ENCODE measurements at places on chromosomes 13 and 19.

GRCh38 chr13:29909975-29910674, 59.7 kb upstream of the UBL3 start:
- DNase-seq: no peak

DNA sequence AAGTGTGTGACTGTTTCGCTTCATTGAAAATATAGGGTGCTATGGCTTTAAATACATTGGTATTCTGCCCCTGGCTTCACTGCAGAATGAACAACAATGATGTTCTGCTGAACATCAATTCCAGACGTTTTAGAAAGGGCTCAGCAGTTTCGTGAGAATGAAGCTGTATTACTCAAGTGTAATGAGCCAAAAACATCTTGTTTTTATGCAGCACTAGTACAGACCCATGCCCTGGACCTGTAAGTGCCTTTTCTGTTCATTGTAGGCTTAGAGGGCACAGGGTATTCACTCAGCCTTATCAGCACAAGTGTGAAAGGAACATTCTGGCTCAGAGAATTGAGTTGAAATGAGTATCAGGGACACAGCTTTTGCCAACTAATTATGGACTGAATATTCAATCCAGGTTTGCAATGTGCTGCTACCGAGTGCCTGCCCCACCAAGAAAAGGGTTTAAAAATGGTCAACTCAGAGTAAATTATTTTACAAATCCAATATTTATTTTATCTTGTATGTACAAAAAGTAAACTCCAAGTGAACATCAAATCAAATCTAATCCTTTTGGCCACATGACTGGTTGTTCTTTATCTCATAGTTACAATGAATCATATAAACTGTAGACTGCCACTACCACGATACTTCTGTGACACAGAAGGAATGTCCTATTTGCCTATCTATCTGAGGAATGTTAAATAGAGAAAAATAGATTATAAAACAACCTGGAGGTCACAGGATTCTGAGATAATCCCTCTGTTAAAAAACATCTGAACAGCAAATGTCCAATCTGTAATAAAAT, 362.8 kb downstream of the NALCN start:
- DNase-seq: no peak

- no peak for DNase-seq
Observed at GRCh38 chr13:94708031-94708859, 4.1 kb downstream of the SOX21 start.

DNA sequence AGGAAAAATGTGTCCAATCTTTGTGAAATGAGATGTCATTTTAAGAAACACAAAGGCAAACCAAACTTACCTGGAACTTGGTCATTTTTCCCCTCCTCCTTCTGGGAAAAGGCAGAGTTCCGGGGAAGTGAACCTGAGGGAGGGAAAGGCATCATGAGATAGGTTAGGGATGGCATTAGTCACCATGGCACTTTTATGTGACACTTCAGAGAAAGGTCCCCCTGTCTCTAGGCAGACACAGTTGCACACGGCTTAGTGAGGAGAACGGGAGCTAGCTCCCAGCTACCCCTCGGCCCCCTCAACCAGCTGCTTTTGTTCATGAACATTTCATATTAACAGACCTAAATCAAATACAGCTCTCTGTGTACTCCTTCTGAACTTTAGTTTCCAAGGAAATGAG, 1.5 kb downstream of the ZNF235 start:
- DNase-seq: no peak

DNA sequence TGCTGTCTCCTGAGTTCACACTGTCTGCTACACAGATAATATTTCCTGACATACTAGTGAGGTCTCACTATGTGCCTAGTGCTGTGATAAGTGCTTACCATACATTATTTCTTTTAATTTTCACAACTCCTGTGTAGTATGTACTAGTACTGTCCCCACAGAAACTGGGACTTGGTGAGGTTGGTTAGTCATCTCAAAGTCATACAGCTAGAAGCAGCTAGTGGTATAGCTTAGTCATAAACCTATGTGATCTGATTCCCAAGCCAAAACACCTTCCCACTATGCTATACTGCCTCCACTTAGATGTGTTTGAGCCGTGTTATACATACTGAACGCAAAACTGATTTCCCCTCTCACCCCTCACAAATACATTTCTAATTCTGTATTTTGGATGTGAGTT, 10.5 kb downstream of the MTMR6 start:
- DNase-seq: no peak

- no peak for DNase-seq
Observed at GRCh38 chr19:18687740-18688465, 4.4 kb downstream of the CRTC1 start.

GRCh38 chr13:25375727-25376358, 4.1 kb downstream of the ATP8A2 start:
- no peak for DNase-seq

DNA sequence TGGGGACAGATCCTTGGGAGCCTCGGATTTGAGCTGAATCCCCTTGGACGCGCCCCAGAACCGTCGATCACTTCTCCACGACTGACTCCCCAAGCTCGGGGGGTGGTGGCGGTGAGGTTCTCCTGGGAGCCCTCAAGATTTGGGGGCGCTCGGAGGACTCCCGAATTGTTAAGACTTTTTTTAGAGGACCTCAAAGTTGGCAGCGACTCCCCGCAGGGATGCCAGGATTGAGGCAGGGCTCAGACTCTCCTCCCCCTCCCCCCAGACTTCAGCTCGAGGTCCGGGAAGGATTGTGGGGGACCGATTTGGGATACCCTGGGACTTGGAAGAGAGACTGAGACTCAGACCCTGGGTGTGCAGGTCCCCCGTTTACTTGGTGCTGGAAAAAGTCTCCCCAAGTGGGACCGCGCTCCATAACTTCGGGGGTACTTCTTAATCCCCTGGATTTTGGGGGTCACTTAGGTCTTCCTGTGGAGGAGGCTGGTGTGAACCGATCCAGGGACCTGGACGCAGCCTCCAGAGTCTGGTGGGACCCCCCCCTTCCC, 665 bp downstream of the VASP start:
- DNase-seq: no peak

DNA sequence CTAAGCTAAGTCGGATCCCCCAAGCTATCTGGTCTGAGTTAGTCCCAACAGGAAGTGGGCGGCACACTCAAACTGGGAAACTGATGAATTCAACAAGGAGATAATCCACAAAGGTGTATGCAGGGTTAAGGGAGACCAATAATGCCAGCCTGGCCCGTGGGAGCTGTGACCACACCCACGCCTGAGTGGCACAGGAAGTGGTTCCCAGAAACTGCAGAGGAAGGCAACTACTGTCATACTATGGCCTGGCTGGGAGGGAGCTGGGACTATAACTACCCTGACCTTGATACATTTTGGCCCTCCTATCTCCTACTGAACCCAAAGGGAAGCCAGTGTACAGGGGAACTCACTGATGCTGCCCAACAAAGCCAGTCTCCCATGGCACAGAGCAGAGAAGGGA, 85.5 kb upstream of the TDRD3 start:
- no peak for DNase-seq

GRCh38 chr13:46641274-46642081, 88.5 kb downstream of the LRCH1 start:
- no peak for DNase-seq

DNA sequence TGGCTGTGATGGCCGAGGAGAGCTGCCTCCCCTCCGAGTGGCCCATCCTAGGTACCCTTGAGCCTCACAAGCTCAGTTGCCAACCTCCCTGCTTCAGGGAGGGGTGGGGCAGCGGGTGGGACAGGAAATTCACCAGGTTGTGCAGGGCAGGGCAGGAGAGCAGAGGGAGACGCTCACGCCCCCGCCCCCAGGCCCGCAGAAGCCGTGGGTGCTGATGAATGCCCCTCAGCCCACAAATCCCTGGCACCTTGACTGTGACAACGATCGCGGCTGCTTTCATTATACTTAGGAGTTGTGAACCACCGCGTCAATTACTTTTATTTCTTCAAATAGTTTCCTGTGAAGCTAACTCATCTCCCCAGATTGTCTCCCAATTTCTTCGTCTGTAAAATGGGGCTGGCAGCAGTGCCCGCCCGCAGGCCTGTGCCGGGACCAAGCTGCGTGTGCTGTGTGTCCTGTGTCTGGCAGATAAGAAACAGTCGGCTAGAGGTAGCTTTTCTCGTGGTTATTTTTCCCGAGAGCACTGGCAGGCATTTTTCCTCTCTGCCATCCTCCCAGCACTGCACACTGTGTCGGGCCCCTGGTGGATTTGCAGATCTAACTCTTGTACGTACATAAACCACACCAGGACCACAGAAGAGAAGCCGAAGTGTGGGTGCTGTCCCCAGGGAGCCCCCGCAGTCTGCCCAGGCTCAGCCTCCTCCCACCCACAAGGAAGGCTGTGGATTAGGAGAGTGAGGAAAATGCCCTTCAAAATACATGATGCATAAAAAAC, 7.9 kb upstream of the RASA3 start:
- peak; percentile 40 for DNase-seq

DNA sequence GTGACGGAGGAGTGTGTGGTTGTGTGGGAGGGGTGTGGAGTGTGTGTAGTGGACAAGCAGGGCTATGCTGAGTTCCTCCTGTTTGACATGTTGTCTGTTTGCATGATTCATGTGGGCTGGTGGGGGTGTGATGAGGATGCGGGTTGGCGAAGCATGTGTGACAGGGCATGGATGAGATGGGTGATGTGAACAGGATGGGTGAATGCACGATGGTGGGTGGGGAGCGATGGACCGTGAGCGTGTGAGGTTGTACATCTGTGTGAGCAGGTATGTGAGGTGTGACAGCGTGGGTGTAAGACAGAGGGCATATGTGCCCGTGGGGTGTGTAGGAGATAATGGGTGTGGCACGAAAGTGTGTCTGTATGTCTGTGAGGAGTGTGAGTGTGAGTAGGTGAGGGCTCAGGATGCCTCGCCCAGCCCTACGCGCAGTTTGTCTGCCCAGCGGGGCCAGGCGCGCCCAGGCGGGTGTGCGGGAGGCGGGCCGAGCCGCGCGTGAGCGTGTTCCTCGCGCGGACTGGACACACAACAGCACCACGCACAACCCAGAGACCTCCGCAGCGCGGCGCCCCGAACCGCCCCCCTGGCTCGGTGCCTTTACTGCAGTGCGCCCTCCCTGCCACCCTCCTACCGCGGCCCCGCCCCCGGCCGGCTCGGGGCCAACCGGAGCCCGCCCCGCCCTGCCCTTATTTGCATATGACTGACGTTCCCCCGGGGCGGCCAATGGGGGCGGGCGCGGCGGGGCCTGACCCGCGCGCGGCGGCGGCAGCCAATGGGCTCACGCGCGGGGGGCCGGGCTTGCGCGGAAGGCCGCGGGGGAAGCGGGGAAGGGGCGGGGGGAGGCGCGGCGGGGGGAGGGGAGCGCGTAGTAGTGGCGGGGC, 14.4 kb downstream of the CIC start:
- DNase-seq: peak; percentile 96

DNA sequence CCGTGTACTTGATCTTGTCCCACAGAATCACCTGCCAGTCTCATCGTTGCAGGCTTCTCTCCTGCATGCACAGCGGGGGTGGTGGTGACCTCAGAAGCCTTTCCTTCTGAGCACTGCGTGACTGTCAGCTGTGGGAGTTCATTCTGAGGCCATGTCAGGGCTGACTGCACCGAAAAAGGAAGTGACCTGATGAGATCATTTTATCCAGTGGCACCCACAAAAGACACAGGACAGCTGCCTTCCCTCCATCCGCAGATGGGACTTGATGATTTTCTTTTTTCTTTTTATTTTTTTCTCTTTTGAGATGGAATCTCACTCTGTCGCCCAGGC, 89.7 kb downstream of the RAB20 start:
- peak; percentile 73 for DNase-seq

DNA sequence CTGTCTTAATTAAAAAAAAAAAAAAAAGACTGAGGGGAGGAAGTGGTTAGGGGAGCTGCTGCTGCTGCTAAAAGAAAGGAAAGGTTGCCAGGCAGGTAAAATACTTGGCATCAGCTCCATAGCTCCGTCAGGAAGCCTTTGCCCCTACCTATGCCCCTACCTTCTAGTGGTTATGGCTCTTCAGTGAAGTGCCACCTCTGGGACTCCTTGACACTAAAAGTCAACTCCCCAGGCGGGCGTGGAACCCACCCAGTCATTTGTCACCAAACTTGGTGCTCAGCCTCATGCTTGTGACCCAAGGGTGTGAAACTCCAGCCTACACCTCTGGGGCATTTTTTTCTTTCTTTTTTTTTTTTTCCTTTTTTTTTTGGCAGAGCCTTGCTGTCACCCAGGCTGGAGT, 4.9 kb upstream of the NECTIN2 start:
- DNase-seq: no peak

DNA sequence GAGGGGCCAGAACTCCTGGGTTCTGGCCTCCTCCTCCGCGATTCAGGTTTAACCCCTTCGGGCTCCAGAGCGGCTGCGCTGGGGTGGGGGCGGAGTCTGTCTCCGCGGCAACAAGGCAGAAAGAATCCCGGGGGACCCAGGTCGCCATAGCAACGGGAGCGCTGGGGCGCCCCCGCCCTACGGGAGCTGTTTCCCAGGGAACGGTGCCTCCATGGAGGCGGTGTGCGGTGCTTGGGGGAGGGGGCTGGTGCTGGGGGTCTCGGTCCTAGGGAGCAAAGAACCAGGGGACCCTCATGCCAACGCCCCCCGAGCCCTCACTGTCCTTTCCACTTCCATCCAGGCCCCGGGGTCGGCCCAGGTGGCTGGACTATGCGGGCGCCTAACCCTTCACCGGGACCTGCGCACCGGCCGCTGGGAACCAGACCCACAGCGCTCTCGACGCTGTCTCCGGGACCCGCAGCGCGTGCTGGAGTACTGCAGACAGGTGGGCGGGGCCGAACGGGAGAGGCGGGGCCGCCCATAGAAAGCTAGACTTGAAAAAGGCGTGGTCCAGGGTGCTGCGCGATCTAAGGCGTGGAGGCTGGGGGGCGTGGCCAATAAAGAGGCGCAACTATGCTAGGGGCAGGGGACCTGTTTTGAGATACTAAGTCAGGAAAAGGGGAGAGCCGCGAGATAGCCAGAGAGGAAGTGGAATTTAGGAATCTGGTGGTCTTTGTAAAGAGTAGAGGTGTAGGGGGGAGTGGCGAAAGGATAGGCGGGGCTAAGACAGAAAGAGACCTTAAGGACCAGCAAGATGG, 1.2 kb downstream of the APLP1 start:
- peak; percentile 87 for DNase-seq

GRCh38 chr13:24288870-24289269, 20.5 kb upstream of the C1QTNF9 start:
- no peak for DNase-seq

- peak; percentile 8 for DNase-seq
Observed at GRCh38 chr19:8004723-8005513, 523 bp downstream of the ELAVL1 start.

DNA sequence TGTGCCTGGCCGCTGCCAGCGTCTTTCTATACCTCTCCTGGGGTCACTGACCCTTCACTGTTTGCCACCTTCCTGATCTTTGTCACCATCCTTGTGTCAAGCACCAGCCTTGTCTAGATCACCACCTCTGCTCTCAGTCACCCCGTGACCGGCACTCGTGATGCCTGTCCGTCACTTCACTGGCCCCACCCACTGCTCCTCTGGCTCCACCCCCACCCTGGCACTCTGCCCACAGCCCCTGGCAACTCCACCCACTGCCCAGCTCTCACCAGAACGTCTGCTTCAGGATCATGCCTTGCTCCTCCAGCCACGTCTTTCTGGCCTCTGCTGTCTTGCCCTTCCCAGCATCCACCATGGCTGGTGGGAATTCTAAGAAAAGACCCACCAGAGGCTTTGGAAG, 24.8 kb upstream of the PLA2G4C start:
- no peak for DNase-seq
